Smooth muscle cell of the umbilical artery (primary cell): ENCODE measurements at places on chromosomes 6 and 20. TPM values are rescaled to one million over a fixed set of nuclear protein-coding genes. Genes with fewer than 3 reads are reported as not detected.

Gene ASIP
- not detected in 2 replicates for total RNA-seq

Gene STMND1
- total RNA-seq, result not detected in 2 replicates

Gene HLA-DRB1
- not detected in 2 replicates for total RNA-seq

Gene CLVS2
- total RNA-seq, result under 0.01 TPM in 1 of 2 replicates, not detected in the other

Gene CUTA
- 84.6 and 90.6 TPM in 2 replicates for total RNA-seq

Gene SLC4A11
- total RNA-seq, result 1.2 and 1.9 TPM in 2 replicates

Gene HCRTR2
- total RNA-seq, result not detected in 2 replicates

Gene IP6K3
- total RNA-seq, result 1.1 and 5.9 TPM in 2 replicates

Gene CNKSR3
- total RNA-seq, result 1.2 and 3.0 TPM in 2 replicates

Gene SLC52A3
- total RNA-seq, result not detected in 2 replicates

Gene HTR1E
- total RNA-seq, result not detected in 2 replicates

Gene EYS
- 0.05 TPM in 1 of 2 replicates, not detected in the other for total RNA-seq

Gene EPPIN
- not detected in 2 replicates for total RNA-seq

Gene KCNK16
- not detected in 2 replicates for total RNA-seq

Gene RAET1L
- not detected in 2 replicates for total RNA-seq

Gene PPP1R3G
- 1.5 TPM in 2 replicates for total RNA-seq

Gene HLA-DQA2
- total RNA-seq, result not detected in 2 replicates

Gene APMAP
- 159 and 192 TPM in 2 replicates for total RNA-seq

Gene TSPO2
- not detected in 2 replicates for total RNA-seq

Gene PAX1
- not detected in 2 replicates for total RNA-seq

Gene OVOL2
- total RNA-seq, result not detected in 2 replicates

Gene BNIP5
- not detected in 2 replicates for total RNA-seq

Gene GLP1R
- total RNA-seq, result not detected in 2 replicates

Gene ANKRD66
- total RNA-seq, result not detected in 2 replicates
